GOT3 (cell line): ENCODE measurements at places on chromosomes 5 and 9.
A peak's percentile ranks its signal among the peaks of the same experiment; 100 is the strongest.

- no peak for DNase-seq
These were observed 285.6 kb upstream of the RPS23 start for GRCh38 chr5:82563745-82564144.

DNA sequence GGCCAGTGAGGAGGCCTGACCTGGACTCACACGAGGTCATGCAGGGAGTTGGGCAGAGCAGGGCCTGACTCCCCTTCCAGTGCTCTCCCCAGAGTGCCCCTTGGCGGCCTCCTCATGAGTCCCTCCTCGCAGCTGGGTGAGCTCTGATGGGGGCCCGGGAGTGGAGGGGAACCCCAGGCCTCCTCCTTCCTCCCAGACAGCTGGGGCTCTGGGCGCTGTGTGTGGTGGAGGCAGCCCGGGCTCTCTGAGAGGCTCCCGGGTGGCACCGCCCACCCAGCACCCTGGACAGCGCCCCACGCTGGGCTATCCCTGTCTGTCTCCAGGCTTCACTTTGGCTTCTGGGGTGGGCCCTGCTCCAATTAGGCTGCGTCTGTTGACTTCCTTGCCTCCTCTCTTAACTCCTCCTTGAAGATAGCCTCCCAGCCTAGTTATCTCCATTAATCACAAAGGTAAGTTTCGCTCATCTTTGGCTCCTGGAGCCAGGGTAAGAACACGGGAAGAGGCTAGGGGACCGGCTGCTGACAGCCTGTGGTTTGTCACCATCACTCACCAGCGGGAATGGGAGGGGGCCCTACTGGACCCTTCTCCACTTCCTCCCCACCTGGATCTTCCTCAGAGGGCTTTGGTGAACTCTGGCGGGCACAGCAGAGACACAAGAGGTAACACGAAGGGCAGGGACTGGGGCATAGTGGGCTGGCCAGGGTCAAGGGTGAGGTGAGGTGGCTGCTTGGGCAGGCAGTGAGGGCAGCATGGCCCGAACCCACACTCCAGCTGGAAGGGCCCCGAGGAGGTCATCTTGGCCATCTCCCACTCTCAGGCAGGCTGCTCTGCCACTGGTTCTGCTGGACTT lies 13.1 kb downstream of the PSD2 start:
- DNase-seq, result no peak

GRCh38 chr9:99336531-99336930 lies 114.4 kb downstream of the SEC61B start:
- no peak for DNase-seq

GRCh38 chr5:135697959-135698345 lies 119.2 kb upstream of the CXCL14 start:
- no peak for DNase-seq

DNA sequence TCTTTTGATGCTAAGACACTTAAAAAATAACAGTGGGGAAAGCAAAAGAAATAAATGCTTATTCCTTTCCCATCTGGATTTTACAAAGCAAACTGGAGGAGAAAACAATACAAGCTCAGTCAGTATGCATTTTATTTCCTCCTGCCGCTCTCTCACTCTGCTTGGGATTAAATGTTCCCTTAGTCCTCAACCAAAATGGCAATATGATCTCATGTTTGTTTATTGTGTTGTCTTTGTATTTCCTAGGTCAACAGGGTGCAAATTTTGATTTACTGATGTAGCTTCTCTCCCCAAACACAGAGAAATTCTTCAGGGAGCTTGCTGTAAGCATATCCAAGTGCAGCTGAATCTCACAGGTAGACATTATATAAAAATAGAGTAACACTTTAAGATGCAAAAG lies 92.1 kb upstream of the ERBIN start:
- no peak for DNase-seq

GRCh38 chr5:16626696-16627264 lies 10.0 kb upstream of the RETREG1 start:
- no peak for DNase-seq

DNA sequence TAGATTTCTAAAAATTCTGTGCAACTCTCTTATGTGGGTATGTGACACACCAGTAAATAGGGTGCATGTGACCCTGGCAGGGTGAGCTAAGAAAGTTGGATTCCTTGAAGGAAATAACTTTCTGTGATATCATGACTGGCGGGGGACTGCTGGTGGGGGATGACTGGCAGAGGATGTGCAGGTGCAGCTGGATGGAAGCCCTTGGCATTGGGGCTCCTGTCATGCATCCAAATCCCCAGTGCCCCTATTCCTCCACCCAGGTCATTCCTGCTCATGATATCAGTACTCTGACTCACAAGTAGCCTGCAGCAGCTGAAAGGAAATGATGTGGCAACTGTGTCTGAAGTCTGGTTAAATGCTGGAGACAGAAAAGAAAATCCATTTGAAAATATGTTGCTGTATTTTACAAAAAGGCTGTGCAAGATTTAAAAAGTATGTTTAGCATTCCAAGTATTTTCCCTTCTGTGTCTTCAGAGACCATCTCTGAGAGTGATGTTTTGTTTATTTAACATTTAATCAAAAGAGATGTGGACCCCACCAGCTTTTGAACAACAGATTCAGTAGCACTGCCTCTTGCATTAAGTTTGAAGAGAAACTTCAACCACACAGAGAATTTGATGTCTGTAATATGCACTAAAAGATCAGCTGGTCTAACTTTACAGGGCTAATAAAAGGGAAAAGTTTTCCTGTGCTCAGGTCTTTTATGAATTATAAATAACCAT lies 17.9 kb upstream of the ZSWIM6 start:
- DNase-seq, result peak; percentile 10

- DNase-seq, result no peak
These were observed 100.4 kb downstream of the FAM114A2 start for GRCh38 chr5:153938191-153938842.
